ENCODE measurements at places on chromosomes 3 and 15.

GRCh38 chr3:54574906-54575617, 352.8 kb downstream of the LRTM1 start:
- no peak for DNase-seq

DNA sequence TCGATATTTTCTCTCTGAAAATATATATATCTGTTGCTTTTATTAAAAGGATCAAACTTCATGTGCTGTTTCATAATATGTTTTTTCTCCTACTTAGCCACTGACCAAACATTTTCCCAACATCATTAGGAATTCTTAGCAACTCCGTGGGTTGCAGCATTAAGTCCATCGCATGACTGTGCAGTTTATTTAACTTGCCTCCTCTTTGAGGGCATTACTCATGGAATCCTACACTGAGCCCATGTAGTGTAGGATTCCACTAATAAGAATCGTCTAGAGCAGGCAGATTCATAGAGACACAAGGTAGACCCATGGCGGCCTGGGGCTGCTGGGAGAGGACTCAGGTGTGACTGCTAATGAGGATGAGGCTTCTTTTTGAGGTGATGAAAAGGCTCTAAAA, 49.3 kb downstream of the CMTM6 start:
- no peak for DNase-seq

- DNase-seq: no peak
These were observed 45.8 kb downstream of the SEMA3G start for GRCh38 chr3:52399131-52399530.

- no peak for DNase-seq
These were observed 14.2 kb upstream of the COLQ start for GRCh38 chr3:15535732-15536131.

GRCh38 chr15:70483513-70483912, 279.8 kb downstream of the UACA start:
- no peak for DNase-seq

- no peak for DNase-seq
These were observed 21.7 kb upstream of the FMN1 start for GRCh38 chr15:33215941-33216872.

DNA sequence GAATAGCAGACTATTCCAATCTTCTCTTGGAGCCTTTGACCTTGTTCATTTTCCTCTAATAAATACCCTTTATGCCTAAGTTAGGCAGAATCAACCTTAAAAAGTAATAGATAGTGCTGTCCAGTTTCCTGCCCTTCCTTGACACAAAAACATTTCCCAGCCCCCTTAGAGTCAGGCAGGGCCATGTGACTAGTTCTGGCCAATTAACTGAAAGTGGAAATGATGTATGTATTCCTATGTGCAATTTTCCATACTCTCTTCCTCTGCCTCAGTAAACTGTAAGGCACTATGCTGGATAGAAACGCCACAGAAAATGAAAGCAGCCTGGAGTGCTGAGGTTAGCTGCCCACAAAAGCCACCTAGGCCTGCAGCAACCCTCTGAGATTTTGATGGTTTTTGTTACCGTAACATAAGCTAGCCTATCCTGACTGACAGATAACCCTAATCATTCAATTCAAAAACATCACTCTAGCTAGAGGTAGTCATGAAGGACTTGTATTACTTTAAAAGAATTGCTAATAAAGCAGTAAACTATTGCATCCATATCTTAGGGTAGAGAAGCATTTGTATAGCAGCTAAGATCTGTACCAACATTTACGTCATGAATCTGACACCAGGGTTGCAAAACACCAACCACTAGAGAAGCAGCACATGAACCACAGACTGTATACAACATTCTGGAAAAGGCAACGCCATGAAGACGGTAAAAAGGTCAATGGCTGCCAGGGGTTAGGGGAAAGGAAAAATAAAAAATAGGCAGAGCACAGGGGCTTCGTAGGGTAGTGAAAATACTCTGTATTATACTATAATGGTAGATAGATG, 112.9 kb downstream of the ULK4 start:
- DNase-seq: no peak

DNA sequence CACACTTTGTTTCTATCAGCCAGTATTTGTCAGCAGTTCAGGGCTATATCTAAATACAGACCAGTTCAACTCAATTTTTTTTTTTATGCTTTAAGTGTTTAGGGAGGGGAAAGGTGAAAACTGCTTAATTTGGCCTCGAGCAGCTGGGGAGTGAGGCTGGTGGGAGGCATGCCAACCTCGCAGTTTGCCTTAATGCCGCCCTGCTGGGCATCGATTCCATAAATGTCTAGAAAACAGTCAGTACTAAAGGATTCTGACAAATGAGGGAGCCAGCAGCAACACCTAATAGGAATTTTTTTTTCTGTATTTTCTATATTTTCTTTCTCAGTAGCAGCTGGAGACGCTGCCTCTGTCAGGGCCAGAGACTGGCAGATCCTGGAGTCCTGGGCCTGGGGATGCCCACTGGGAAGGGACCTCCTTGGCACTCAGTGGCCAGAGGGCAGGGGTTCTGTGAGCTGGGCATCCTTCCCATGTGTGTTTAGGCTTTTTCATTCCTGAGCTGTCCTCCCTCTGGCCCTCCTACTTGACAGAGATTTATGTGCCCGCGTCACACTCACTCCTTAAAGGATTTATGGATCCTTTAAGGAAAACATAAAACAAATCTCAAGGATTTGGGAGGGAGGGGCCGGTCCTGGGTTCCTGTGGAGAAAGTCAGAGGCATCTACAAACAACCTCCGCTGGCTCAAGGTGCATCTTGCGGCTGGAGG, 117.8 kb downstream of the WNT5A start:
- DNase-seq: no peak

- DNase-seq: no peak
These were observed 281.8 kb upstream of the TGFBR2 start for GRCh38 chr3:30324587-30324986.

- no peak for DNase-seq
These were observed 157.9 kb downstream of the XXYLT1 start for GRCh38 chr3:195113048-195113447.

DNA sequence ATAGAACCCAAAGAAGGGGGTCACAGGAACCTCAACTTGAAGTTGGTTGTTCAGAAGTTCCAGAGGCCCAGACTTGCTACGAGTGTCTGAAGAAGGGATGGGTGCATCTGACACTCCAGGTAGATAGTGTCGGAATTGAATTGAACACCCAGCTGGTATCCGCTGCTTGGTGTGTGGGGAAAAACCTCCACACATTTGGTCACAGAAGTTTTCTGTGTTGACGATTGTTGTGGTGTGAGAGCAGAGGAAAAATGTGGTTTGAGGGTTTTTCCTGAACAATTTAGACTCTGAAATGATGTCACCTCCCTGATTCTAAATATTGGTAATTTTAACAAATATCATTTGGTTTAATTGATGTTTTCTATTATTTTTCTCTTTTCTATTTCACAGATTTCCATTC, 218.8 kb upstream of the CTNNB1 start:
- no peak for DNase-seq

GRCh38 chr3:169600732-169601131, 62.8 kb downstream of the MECOM start:
- no peak for DNase-seq

GRCh38 chr3:179136195-179136594, 12.0 kb upstream of the PIK3CA start:
- no peak for DNase-seq

GRCh38 chr3:134620476-134621115, 30.2 kb downstream of the KY start:
- no peak for DNase-seq

- DNase-seq: no peak
These were observed 51.7 kb upstream of the TRIM59 start for GRCh38 chr3:160501325-160501724.

GRCh38 chr3:55608301-55608937, 121.3 kb upstream of the WNT5A start:
- no peak for DNase-seq

GRCh38 chr3:169939751-169940150, 26.9 kb upstream of the SEC62 start:
- DNase-seq: no peak

DNA sequence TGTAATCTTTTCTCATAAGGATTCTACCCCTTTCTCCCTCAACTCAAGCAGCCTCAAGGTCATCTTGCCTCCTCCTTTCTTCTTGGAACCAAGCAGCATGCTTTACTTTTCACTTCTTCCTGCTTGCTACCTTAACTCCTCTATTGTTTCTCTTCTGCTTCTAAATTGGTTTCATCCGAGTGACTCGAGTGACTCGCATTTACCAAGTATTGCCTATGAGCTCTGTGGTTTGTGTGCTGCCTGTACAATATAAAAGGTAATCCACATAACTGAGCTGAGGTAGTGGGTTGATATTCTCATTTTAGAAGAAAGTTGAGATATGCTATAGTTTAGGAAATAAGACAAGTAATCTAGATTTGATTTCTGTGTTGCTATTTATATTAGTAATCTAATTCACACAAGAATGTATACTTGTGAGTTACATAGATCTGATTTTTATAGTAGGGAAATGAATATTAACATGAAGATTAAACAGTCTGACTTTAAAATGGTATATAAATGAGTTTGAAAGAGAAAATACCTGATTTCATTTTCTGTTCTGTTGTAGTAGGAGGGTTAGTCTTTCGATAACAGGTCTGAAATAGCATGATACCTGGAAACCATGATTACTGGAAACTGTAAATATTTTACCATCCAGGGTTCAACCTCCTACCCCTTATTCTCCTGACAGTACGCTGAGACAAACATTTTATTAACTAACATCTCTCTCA, 5.5 kb downstream of the HHLA2 start:
- DNase-seq: no peak

DNA sequence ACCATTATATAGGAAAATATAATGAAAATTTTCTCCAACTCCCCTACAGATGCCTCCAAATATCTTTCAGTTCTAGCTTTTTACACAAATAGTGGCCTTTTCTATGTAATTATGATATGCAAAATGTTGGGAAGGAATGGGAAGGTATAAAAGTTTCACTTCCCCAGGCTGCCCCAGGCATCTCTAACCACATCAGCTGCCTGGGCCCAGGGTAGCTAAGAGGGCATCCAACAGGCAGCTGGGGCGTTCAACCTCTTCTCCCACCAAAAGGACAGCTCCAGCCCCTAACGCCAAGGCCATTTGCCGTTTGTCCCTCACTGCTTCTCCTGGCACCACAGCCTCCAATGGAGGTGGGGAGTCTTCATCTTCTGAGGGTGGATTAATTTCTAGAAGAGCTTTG, 188.1 kb upstream of the TSC22D2 start:
- DNase-seq: no peak

GRCh38 chr3:157131861-157132260, 28.1 kb downstream of the CCNL1 start:
- peak; percentile 41 for DNase-seq

DNA sequence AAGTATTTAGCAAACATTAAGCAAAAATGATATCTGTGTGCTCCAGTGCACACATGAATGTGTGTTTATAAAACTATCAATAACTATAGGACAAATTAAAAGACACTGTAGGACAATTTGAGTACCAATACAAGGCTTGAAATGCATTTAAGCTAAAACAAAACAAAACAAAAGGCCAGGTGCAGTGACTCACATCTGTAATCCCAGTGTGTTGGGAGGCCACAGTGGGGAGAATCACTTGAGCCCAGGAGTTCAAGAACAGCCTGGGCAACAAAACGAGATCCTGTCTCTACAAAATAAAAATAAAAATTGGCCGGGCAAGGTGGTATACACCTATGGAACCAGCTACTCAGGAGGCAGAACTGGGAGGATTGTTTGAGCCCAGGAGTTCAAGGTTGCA, 50.7 kb downstream of the CSNK1G1 start:
- no peak for DNase-seq

- no peak for DNase-seq
These were observed 334.1 kb downstream of the RBMS3 start for GRCh38 chr3:29614954-29615353.

DNA sequence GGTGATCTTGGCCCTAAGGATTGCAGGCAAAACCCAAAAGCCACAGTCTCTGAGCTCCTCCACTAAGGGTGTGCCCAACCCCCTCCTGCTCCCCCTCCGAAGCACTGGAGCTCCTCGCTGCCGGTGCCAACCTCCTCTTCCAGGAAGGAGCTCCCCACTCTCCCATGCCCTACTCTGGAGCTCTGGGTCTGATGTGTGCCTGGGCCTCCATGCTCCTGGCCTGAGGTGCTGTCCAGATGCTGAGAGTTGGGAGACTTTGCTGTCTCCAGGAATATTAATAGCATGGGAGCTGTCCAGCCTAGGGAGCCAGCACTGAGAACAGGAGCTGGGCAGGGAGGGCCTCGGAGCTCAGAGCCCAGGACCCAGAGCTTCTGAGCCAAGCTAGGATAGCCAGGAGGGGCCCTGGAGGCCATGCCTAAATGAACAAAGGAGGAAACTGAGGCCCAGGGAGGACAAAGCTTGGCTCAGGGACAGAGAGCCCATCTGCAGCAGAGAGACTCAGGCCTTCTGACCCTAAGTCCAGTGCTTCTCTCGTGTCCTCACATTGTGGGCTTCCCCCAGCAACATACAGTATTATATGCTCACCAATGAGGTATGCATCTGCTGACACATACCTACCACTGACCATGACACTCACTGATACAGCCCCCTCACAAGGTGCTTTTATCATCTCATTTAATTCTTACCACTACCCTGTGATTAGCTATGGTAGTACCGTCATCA, 36.9 kb upstream of the HERC1 start:
- peak; percentile 82 for DNase-seq

DNA sequence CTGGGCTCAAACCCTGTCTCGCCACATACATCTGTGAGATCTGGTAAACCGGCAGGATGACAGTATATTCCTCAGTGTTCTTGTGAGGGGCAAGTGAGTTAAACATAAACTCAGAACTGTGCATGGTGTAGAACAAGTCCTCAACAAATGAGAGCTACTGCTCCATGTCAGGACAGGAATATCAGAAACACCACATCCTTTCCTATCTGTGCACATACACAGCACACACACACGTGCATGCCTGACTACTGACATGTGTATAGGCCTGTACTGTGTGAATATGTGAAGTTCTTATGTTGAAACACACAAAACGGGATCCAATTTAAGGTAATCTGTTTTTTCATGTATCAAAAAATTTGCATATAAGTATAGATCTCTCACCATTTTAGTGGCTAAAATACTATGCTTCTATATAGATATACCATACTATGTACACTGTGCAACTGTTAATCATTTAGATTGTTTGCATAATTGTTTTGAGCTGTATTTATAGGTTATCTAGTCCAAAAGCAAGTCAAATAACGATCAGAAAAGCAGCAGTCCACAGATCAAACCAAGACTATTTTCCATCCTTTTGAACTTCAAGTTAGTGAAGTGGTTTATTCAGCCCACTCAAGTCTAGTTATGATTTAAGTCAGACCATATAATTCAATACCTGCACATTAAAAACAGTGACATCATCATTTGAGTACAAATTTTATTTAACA, 44.8 kb downstream of the CCR4 start:
- DNase-seq: no peak
